ENCODE measurements at places on chromosomes 3 and 15.

- DNase-seq = no peak
These were observed 324.2 kb upstream of the TGFBR2 start for GRCh38 chr3:30282154-30282696.

DNA sequence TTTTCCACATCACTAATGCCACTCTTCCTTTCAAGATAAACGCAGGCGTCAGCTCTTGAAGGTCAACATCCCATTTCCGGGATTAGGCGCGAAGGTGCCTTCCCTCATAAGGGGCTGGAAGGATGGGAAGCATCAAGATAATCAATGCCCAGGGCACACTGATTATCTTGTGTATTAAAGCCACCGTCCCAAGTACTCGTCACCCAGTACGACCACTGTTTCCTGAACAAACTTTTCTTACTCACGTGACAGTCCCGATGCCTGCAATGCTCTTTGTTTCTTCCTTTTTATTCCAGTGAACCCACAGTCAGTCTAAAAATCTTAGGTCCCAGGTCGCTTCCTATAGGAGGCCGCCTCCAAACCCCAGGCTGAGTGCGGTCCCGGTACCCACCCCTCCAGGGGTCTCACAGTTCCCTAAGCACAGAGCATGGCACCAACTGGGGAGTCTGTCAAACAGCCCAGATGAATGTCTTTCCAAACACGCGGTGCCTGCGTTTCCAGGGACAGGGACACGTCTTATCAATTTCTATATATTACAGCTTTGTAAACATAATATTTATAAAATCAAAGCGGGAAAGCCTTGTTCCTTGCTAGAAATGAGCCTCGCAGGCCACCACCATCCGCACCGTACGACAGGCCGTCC, 589 bp downstream of the ANAPC13 start:
- DNase-seq = no peak

GRCh38 chr3:160134454-160134853, 90.8 kb upstream of the C3orf80 start:
- no peak for DNase-seq

GRCh38 chr3:23240171-23240785, 37.2 kb downstream of the UBE2E2 start:
- no peak for DNase-seq

DNA sequence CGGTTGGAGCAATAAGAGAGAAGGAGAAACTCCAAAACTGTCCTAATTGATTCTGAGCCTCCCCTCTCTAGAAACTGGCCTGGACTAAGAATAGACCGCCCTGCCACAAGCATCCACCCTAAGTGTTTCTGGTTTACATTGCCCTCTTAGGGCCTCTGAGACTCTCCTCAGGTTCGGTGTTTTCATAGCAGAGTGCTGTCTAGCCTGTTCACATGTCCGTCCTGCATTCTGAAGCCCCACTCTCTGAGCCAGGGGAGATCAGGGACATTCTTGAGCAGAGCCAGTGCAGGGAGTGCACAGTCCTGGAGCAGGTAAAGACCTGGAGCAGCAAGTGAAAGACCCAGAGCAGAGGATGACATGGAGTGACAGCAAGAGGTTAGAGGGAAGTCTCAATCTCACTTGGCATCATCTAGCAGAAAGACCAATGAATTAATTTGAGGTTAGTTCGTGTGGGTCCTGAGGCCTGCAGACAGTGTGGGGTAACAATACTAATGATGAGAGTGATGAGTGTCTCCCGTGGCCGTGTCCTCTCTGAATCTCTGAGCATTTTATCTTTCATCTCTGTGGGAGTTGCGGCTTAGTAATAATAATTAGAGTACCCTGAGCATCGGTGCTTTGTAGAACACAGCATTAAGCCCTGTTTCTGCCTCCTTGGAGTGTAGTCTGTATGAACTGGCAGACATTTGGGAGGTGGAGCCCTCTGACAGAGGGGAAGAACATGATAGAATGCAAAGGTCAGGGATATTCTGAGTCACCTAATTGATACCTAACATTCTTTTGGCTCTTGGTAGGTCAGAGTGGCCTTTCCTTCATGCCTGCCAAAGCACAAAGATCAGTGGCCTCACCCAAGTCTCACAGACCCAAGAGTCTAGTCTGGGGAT, 24.6 kb downstream of the MAPKBP1 start:
- DNase-seq = no peak

GRCh38 chr3:29381595-29381994, 100.7 kb downstream of the RBMS3 start:
- no peak for DNase-seq

DNA sequence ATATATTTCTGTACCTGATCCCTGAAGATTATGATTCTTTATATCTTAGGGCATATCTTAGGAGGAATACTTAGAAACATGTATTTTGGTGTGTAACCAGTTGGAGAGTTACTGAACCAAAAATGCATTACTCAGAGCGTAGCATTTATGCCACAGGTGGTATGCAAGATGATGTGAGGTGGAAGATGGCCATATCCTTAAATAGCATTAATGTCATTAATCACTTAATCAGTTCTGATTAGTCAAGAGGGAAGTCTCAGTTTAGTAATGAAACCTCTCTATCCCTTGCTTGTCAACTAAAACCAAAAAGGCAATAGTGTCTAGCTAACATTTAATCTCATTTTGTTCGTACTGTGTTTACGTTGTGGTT, 130.5 kb upstream of the PHLDB2 start:
- no peak for DNase-seq

DNA sequence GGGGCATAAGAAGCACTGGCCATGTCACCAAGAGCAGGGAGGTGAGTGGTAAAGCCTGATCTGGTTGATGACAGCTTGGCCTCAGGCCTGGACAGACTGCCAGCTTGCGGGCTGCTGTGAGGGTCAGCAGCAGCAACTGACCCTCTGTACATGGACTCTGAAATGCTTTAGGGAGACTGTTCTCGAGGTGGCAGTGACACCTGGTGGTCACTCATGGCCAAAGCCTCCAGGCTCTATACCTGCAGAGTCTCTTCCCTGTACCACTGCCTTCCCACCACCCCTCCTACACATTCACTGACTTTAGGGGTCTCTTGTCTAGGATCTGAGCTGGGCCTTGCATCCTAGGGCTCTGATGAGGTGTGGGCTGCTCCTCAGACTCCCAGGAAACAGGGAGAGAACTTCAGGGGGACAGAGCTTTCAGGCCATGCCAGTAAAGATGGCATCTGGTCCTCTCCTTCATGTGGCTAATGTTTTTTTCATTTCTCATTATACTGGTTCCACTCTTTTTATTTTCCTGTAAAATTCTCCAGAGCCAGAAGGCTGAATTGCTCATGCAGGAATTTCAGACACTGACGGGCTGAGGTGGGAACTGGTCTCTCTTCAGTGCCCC, 17.2 kb upstream of the TIMP4 start:
- peak; percentile 82 for DNase-seq

- DNase-seq = no peak
These were observed 58.9 kb downstream of the GTF2E1 start for GRCh38 chr3:120801484-120801883.

GRCh38 chr15:33964665-33965040, 3.6 kb upstream of the CHRM5 start:
- DNase-seq = no peak

- DNase-seq = no peak
These were observed 42.2 kb upstream of the TJP1 start for GRCh38 chr15:29864501-29864900.
